ENCODE measurements at places on chromosomes 3 and 15. TPM values are rescaled to one million over a fixed set of nuclear protein-coding genes. Genes with fewer than 3 reads are reported as not detected.

GRCh38 chr3:167835953-167836352 lies 100.4 kb downstream of the SERPINI1 start:
- H3K4me1 ChIP-seq, result peaks cover 12% of the 10 kb centered on the region
- no peaks in the 10 kb centered on the region for H3K27me3 ChIP-seq
- no peak overlapping the region for H3K27ac ChIP-seq
- no peak for DNase-seq
- no peak overlapping the region for H3K4me3 ChIP-seq

DNA sequence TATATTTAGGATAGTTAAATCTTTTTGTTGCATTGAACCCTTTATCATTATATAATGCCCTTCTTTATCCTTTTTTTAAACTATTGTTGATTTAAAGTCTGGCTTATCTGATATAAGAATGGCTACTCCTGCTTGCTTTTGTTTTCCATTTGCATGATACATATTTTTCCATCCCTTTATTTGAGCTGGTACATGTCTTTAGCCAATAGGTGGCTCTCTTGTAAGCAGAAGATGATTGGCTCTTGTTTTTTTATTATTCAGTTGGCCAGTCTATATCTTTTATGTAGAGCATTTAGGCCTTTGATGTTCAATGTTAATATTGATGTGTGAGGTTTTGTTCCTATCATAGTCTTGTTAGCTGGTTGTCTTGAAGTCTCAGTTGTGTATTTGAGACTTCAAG lies 99.5 kb upstream of the MCTP2 start:
- H3K27ac ChIP-seq, result no peak overlapping the region
- no peak overlapping the region for H3K4me3 ChIP-seq
- no peaks in the 10 kb centered on the region for H3K36me3 ChIP-seq
- H3K27me3 ChIP-seq, result no peaks in the 10 kb centered on the region

DNA sequence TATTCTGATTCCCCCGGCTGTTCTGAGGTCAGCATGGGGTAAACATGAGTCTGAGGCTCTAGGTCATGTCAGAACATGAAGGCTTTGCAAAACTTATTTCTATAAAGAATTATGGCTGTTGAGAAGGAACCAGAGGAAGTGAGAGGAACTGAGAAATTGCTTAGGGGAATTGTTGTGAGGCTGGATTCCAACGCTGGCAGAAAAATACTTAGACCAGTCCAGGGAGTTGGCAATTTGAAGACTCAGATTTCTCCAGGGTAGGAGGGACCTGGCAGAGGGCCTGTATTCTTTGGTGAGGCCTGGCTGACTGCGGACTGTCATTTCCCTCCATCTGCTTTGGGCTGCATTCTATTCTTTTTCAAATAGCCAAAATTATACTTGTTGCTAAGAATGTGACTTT lies 155.5 kb downstream of the PLD1 start:
- peak; percentile 79 for DNase-seq
- H3K27me3 ChIP-seq, result no peaks in the 10 kb centered on the region
- H3K27ac ChIP-seq, result peak overlapping the region; percentile 54
- H3K36me3 ChIP-seq, result peaks cover 20% of the 10 kb centered on the region
- H3K4me3 ChIP-seq, result no peak overlapping the region
- H3K4me1 ChIP-seq, result peaks cover 15% of the 10 kb centered on the region

GRCh38 chr15:40095371-40096093 lies 13.1 kb downstream of the BMF start:
- no peak overlapping the region for H3K4me3 ChIP-seq
- no peak overlapping the region for H3K27ac ChIP-seq
- no peak for DNase-seq
- peaks cover 90% of the 10 kb centered on the region for H3K4me1 ChIP-seq

DNA sequence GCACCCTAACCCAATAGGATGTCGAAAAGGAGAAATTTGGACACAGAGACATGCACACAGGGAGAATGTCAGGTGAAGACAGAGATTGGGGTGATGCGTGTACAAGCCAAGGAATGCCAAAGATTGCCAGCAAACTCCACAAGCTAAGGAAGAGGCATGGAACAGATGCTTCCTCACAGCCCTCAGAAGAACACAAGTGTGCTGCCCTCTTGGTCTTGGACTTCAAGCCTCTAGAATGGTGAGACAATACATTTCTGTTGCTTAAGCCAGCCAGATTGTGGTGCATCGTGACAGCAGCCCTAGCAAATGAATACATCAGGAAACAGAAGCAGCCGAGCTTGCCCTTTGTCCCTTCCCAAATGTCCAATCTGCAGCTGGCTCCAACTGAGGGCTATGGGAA lies 23.7 kb upstream of the ARL8B start:
- DNase-seq, result no peak
- H3K4me1 ChIP-seq, result peaks cover 7% of the 10 kb centered on the region
- no peak overlapping the region for H3K4me3 ChIP-seq

DNA sequence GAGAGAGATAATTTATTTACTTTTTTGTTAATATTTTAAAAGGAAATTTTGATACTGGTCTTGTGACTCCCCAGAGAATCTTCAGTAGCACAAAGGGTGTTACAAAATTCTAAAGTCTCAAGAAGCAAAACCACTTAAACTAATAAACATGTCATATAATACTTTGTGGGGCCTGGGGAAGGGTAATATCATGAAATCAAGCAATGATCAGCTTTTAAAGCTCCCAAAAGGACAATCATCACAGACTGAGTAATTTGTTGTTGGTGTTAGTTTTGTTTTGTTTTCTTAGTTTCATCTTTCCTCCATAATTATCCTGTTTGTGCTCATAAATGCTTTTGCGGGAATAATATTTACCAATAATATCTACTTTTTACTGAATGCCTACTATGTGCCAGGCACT lies 55.0 kb downstream of the TMEM212 start:
- H3K36me3 ChIP-seq, result no peaks in the 10 kb centered on the region
- DNase-seq, result no peak
- no peak overlapping the region for H3K27ac ChIP-seq

DNA sequence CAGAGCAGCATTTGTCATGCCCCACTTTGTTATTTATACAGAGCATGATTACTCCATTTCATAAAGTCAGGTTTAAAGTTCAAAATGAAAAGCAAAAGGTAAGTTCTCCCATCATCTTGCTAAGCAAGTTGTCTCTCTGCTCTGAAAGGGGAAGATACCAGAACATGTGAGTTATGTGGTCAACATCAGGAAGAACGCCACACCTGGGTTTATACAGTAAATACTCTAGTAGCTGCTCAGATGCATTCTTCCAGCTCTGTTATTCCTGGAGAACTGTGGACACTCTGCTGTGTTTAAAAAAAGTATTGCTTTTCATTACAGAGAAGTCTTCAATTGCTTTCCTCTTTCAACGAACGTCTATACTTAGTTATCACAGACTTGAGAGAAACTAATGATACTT lies 145.7 kb downstream of the PLCL2 start:
- no peaks in the 10 kb centered on the region for H3K4me1 ChIP-seq
- H3K27me3 ChIP-seq, result no peaks in the 10 kb centered on the region
- H3K27ac ChIP-seq, result no peak overlapping the region
- no peak overlapping the region for H3K4me3 ChIP-seq

- H3K27ac ChIP-seq, result no peak overlapping the region
- H3K36me3 ChIP-seq, result peaks cover 8% of the 10 kb centered on the region
- H3K4me3 ChIP-seq, result no peak overlapping the region
- H3K27me3 ChIP-seq, result no peaks in the 10 kb centered on the region
Observed at GRCh38 chr3:14967285-14967684, 19.9 kb downstream of the NR2C2 start.

DNA sequence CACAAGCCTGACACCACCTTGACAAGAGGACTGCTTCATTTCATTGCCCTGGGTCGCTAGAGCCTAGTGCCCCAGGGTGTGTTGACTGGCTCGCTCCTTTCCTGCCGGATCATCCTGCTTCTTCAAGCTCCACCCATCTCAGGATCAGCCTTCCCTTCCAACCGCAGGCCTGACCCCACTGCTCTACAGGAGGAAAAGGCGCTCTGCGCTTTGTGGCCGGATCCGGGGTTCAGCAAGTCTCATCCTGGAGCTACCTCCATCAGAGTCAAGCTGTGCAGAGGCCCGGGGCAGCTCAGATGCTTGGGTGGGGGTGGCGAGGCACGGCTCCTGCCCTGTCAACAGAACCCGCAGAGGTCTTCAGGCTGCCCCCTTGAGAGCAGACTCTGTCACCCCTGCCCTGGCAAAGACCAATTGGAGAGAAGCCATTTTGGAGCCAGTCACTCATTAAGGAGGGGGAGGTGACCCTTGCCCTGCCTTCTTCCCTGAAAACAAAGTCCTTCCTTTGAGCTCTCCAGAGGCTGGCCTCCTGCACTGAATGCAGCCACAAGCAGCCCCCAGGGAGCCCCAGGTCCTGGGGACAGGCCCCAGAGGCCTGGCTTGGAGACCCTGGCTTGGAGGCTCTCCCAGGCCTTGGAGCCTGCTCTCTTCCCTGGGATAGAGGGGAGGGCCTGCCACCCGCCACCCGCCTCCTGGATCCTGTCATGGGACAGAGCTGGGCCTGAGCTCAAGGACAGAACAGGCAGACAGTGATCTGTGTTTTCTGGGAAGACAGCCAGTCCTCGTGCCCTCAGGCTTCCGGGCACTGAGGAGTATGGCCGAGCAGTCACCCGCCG lies 80.3 kb downstream of the CPN2 start:
- H3K36me3 ChIP-seq, result no peaks in the 10 kb centered on the region
- peaks cover 78% of the 10 kb centered on the region for H3K4me1 ChIP-seq
- DNase-seq, result peak; percentile 94

Gene TERB2
- not detected for total RNA-seq

Gene IL5RA
- total RNA-seq, result not detected

Gene GATA2
- 6.4 TPM for total RNA-seq

Gene AADAC
- total RNA-seq, result 19.1 TPM

Gene SELENOK
- total RNA-seq, result 36.5 TPM

Gene KLHL40
- not detected for total RNA-seq

Gene GOLGA6L10
- total RNA-seq, result 1.2 TPM

Gene LEKR1
- 1.6 TPM for total RNA-seq
